ENCODE measurements at places on chromosomes 13 and 19. TPM values are rescaled to one million over a fixed set of nuclear protein-coding genes. Genes with fewer than 3 reads are reported as not detected.

Gene ZNF738
- total RNA-seq, result 1.2 TPM

Gene TYK2
- total RNA-seq, result 69.6 TPM

Gene LIM2
- total RNA-seq, result not detected

Gene NFIX
- total RNA-seq, result 122 TPM

Data from bronchial smooth muscle cell (primary cell).